ENCODE measurements at places on chromosomes 4 and X.

- DNase-seq, result no peak
Observed at GRCh38 chr4:89070041-89070440, 13.1 kb upstream of the FAM13A start.

GRCh38 chrX:143336261-143336660, 181.0 kb downstream of the SPANXN3 start:
- no peak for DNase-seq

GRCh38 chr4:1240721-1241465, 8.0 kb downstream of the CTBP1 start:
- DNase-seq, result no peak

DNA sequence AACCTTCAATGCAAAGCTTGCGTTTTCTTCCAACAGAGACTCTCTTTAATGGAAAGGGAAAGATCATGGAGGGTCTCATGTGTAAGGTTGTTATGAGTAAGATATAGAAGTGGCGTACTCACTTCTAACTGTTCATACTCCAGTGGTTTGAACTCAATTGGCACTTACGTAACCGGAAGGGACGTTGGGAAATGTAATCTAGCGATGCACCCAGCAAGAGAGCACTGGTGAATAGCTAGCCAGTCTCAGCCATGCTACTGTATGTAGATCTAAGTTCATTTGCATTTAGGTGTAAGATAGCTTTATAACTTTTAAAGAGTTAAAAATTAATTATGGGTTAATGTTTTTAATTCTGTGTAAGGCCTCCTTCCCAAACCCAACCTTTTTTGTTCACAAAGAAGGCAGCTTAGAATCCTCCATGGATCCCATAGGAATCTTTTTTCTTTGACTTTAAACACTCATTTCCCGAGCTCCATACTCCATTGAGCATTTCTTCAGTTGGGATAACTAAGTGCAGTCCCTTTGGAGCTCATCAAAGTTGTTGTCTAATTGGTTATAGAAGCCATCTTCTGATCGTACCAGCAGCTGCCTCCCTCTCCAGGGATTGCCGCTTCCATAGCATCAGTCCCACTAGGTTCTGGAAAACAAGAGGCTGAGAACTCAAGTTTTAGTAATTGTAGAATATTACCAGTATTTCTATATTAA, 191.1 kb downstream of the RAPGEF2 start:
- no peak for DNase-seq

GRCh38 chrX:11351375-11352295, 58.4 kb downstream of the AMELX start:
- no peak for DNase-seq

GRCh38 chr4:3233391-3234071, 15.4 kb upstream of the MSANTD1 start:
- DNase-seq, result no peak

GRCh38 chr4:67220861-67221260, 324.4 kb downstream of the CENPC start:
- no peak for DNase-seq

DNA sequence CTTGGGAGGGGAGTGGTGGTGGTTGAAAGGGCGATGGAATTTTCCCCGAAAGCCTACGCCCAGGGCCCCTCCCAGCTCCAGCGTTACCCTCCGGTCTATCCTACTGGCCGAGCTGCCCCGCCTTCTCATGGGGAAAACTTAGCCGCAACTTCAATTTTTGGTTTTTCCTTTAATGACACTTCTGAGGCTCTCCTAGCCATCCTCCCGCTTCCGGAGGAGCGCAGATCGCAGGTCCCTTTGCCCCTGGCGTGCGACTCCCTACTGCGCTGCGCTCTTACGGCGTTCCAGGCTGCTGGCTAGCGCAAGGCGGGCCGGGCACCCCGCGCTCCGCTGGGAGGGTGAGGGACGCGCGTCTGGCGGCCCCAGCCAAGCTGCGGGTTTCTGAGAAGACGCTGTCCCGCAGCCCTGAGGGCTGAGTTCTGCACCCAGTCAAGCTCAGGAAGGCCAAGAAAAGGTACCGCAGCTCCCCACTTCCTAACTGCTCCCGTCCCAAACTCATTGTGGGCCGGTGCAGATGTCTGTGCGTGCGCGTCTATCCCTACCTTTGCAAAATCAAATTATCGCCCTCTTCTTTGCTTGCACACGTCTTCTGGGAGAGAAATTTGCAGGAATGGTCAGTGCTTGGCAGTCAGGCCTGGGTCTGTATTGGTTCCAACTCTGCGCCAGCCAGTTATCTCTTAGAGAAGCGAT, 533 bp downstream of the IL15 start:
- DNase-seq, result no peak

- DNase-seq, result no peak
Observed at GRCh38 chrX:9378980-9379696, 85.7 kb upstream of the TBL1X start.

DNA sequence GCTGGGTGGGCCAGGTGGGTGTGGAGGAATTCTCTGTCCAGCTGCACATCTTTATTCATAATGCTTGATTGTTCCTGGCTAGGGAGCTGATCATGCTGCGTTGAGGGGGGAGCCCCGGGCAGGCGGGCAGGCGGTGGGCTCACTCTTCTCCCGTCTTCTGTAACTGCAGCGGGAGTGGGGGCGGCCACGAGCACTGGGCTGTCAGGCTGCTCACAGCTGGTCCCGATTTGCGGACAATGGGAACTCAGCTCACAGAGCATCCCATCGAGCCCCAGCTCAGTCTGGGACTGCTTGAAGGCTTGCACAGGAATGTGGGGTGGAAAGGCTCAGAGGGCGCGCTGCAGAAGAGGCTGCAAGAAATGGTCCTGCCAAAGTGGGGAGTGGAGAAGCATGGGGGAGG, 63.8 kb downstream of the EFNB1 start:
- DNase-seq, result no peak

DNA sequence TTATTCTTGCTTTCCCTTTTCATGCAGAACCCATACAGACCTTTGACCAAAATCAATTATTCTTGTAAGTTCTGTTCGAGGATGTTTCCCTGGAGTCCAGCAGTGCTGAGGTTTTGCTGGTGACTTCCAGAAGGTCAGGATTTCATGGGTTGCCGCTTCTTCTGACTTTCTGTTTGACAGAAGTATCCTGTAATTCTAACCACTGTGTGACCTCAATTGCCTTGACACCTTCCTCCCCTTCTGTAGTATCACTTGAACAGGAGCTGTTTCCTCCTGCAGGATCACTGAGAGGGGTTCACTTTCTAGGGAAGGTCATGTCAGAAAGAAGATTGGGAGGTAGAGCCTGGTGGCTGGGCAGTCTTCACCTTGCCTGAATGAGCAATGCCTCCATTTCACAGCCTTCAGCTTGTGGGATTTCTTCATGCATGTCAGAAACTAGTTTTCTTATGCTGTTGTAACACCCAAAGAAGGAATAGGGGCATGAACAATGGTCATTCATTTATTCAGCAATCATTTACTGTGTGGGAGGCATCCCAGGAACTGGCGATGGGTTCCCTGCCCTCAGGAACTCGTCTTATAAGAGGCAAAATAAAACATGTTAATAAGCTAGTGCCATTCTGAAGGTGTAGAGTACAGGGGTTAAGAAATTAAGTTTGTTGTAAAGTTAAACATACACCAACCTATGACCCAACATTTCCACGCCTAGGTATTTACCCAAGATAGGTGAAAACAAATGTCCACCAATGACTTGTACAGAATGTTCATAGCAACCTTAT, 205.9 kb downstream of the SOWAHB start:
- no peak for DNase-seq

GRCh38 chr4:173319696-173320095, 14.5 kb downstream of the HMGB2 start:
- DNase-seq, result no peak

DNA sequence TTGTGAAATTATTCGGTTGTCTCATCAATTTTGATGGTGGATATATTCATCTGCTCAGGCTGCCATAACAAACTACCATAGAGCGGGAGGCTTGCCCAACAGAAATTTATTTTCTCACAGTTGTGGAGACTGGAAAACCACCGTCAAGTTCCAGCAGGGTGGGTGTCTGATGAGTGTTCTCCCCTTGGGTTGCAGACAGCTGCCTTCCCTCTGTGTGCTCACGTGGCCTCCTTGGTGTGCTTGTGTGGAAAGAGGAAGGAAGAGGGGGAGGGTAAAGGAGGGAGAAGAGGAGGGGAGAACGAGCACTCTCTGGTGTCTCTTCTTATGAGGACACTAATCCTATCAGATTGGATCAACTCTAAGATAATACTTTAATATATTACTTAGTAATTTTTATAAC, 123.8 kb upstream of the TEX13D start:
- no peak for DNase-seq

- no peak for DNase-seq
Observed at GRCh38 chr4:184573701-184574100, 75.5 kb downstream of the CASP3 start.

DNA sequence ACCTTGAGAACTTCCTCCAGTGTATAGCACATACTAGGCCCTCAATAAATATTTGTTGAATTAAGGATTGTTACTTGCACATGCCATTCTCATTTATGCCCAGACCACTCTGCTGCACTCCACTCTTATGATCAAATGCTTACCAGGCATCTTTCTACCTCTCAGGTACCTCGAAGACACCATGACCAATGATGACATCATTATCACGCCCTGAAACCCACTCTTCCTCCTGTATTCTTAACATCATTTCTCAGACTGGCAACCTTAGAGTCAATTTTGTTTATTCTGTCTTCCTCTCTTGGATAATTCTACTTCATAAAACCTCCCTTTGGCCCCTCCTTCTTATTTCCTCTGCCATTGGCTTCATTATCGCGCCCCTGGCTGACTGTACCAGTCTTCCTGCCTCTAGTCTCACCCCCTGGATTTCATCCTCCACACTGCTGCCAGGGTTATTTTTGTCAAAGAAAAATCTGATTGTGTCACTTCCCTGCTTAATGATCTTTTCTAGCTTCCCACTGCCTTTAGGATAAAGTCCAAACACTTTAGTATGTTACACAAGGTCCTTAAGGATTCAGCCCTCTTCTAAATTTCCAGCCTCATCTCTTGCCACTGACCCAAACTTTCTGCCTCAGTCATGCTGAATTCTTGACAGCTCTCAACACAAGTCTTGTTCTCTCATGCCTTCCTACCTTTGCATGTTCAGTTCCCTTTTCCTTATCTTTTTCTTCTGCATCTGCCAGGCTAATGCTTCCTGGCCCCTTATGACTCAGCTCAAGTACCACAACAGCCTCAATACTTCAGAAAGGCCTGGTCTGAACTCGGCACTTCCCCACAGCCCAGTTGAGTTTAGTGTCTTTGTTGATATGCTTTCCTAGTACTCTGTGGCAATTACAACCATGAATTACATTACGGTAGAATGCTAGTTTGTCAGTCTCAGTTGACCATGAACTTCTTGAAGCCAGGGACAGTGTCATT, 45.8 kb downstream of the HDAC8 start:
- DNase-seq, result no peak

DNA sequence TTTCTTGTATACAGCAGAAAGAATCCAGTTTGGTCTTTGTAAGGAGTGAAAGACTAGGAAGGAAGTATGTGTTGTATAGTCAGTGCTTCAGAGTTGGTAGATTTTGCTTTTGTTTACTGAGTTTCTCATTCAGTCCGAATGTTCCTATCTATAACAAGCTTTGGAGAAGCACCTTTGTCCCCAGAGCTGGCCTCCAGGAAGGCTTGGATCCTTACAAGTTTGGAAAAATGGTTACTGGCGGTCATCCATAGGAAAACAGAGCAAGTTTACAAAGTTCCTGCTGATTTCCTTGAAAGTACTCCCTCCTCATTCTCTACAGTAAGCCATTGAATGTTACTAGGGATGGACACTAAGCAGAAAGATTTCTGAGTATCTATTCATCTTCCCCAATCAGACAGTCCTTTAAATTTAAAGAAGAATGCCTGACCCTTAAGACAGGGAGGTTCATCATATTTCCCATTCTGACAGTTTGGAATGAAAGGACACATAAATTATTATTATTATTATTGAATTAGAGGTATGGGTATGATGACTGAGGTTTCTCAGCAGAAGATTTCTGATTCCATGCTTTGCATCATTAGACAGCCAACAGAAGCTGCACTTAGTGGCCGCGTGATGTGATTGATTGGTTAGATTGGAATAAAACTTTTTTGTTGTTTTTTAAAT, 35.8 kb downstream of the FAT4 start:
- DNase-seq, result no peak

DNA sequence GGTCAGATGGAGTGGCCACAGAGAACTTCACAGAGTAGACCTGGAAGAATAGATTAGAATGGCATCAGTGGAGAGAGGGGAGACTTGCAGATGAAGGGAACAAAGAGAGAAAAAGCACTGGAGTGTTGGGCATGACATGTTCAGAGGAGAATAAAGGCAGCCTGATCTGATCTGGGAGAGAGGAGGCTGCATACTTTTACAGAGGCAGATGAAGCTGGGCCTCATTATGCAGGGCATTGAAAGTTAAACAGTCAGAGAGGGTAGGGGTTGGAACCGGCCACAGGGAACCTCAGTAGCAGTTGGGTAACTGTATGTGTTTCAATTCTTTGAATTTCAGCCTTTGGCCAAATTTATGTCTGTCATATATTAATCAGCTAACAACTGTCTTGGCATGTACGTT, 61.2 kb downstream of the SH3BGRL start:
- DNase-seq, result no peak

DNA sequence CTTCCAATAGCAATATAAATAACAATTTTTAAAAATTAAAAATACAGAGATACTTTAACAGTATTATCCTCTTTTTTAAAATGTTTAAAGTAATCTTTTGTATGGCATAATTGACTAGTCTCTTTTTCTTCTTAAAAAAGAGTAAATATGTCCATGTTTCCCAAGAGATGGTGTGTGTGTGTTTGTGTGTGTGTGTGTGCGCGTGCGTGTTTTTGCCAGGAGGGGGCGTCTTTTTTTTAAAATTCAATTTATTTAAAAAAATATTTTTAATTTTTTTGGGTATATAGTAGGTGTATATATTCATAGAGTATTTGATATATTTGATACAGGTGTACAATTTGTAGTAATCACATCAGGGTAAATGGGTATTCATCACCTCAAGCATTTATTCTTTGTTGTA, 1073.7 kb downstream of the PCDH7 start:
- DNase-seq, result no peak

DNA sequence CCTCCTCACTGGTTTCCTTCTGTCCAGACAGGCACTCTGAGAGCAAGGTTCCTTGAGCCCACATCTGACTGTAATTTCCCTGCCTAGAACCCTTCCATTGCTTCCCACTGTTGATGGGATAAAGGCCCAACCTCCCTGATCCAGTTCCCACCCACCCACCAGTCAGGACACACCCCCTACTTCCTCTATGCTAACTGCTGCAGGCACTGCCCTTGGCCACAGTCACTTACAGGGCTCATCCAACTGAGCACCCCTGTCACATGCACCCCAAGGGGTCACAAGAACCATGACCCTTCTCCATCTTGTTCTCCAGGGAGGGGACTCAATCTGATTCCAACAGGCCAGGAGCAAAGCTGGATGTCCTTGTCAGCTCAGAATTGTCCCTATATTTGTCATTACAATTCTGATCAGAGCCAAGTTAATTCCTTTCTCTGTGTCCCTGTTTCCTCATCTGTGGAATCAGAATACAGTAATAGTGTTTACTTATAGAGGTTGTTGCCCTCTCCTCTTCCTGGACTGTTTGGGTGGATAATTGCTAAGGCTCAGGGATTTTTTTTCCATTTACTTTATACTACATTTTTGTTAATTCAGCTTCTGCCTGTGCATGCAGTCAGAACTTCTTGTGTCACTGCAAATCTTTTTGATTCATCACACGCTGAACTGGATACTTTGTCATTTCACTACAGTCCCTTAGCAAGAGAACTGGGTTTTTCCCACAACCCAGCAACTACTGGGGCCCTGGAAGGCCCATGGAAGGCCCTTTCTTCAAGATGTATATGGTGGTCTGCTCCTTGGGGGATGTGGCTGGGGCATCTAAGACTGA, 105.6 kb upstream of the MAMLD1 start:
- peak; percentile 40 for DNase-seq

- DNase-seq, result no peak
Observed at GRCh38 chr4:181820553-181820952, 422.6 kb upstream of the TENM3 start.

Measured in activated CD8-positive, alpha-beta memory T cell treated with anti-CD3 and anti-CD28 coated beads for 24 hours (primary cell).